ENCODE measurements at places on chromosomes 2 and 18. TPM values are rescaled to one million over a fixed set of nuclear protein-coding genes. Genes with fewer than 3 reads are reported as not detected.

DNA sequence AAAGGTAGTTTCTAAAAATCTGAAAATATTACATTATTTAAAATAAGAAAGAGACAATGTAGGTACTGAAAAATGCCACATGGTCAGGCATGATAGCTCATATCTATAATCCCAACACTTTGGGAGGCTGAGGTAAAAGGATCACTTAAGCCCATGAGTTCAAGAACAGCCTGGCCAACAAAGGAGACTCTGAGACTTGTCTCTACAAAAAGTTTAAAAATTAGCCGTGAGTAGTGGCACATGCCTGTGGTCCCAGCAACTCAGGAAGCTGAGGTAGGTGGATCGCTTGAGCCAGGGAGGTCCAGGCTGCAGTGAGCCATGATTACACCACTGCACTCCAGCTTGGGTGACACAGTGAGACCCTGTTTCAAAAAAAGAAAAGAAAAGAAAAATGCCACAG lies 21.8 kb downstream of the ATAD2B start:
- no peak for DNase-seq

- DNase-seq = no peak
These were observed 60.3 kb downstream of the TLK1 start for GRCh38 chr2:171100370-171100769.

GRCh38 chr2:14761118-14761517 lies 128.6 kb downstream of the LRATD1 start:
- no peak for DNase-seq

DNA sequence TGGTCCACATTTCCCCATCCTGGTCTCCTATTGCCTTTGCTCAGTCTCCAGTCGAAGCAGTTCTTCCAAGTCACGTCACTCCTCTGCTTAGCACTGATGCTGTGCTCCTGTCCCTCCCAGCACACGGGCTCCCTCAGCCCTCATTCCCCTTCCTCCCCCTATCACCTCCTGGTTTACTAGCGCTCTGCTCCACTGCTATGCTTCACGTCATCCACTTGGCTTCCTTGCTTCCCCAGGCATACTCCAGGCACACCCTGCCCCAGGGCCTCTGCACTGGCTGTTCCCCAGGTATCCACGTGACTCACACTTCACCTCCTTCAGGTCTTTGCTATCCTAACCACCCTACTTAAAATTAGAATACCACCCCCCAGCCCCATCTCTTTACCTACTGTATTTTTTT lies 269.3 kb downstream of the GLI2 start:
- DNase-seq = peak; percentile 73

GRCh38 chr2:32456808-32457207 lies 100.0 kb downstream of the BIRC6 start:
- no peak for DNase-seq

DNA sequence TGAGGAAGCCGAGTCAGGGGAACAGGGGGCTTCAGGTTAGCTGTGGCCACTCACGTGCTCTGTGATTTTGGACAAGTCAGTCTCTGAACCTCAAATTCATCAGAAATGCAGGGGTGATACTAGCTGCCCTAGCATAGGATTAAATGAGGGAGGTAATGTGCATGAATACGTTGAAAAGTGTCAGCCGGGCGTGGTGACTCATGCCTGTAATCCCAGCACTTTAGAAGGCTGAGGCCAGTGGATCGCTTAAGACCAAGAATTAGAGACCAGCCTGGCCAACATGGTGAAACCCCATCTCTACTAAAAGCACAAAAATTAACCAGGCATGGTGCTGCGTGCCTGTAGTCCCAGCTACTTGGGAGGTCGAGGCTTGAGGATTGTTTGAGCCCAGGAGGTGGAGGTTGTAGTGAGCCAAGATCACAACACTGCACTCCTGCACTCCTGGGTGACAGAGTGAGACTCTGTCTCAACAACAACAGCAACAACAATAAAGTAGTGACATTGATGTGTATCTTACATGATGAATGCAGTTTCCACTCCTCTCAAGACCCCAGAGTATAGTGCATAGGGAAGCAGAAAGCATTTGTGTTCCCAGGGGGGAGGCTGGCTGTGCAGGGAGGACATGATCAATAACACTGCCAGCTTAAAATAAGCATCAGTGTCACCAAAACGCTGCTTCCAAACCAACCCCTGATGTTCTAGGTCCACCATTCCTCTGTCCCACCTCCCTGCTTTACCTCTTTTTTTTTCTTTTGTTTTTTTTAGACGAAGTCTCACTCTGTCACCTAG lies 68.8 kb downstream of the HNRNPLL start:
- DNase-seq = no peak

DNA sequence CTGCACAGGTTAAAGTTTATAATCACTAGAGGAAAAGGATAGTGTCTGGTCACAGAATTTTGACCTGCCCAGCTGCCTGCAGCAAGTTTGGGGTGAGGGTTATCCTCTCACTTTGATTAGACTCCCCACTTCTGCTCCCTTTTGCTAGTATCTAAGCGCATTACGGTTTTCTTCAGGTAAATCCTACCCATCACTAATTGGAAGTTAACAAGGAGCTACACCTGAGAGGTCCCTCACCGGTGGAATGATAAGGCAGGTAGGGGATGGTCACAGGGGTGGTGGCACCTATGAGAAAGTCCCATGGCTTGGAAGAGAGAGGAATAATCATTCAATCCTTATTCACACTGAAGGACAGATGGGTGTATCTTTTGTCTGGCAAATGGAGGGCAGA lies 7.6 kb downstream of the BCL2 start:
- no peak for DNase-seq

Gene TDRD15
- not detected for total RNA-seq

Gene ZFP36L2
- total RNA-seq = 87.9 TPM

Gene NCKAP5
- total RNA-seq = 0.46 TPM

Gene EMILIN1
- 212 TPM for total RNA-seq

Gene SH3BP4
- total RNA-seq = 60.1 TPM

Gene PPP1R1C
- total RNA-seq = 1.5 TPM

Data from osteocyte (in vitro differentiated cells).